Osteoblast (primary cell): ENCODE measurements at places on chromosomes 5 and 9. TPM values are rescaled to one million over a fixed set of nuclear protein-coding genes. Genes with fewer than 3 reads are reported as not detected.

The SLCO6A1 gene
- total RNA-seq, result not detected in 2 replicates

The THBS4 gene
- 0.29 and 0.36 TPM in 2 replicates for total RNA-seq

The CAVIN4 gene
- 1.4 and 1.5 TPM in 2 replicates for total RNA-seq

The FOXD4L3 gene
- total RNA-seq, result under 0.01 TPM in 1 of 2 replicates, not detected in the other

The CAMLG gene
- 47.8 and 56.0 TPM in 2 replicates for total RNA-seq

The CMYA5 gene
- 2.1 and 2.2 TPM in 2 replicates for total RNA-seq

The VCAN gene
- 543 and 658 TPM in 2 replicates for total RNA-seq

The UGT3A1 gene
- total RNA-seq, result not detected in 2 replicates

The TXNDC8 gene
- total RNA-seq, result not detected in 2 replicates

The OR13C3 gene
- total RNA-seq, result not detected in 2 replicates

The MRNIP gene
- 10.1 and 12.7 TPM in 2 replicates for total RNA-seq

The SPAG8 gene
- total RNA-seq, result 0.88 and 2.2 TPM in 2 replicates

The CD274 gene
- total RNA-seq, result 0.72 and 1.5 TPM in 2 replicates

The OCLN gene
- 4.0 and 6.2 TPM in 2 replicates for total RNA-seq

The PCDHA6 gene
- 0.88 and 1.1 TPM in 2 replicates for total RNA-seq

The ANKRD31 gene
- total RNA-seq, result 0.29 and 0.36 TPM in 2 replicates

The INSL4 gene
- not detected in 2 replicates for total RNA-seq

The GPX8 gene
- total RNA-seq, result 143 and 158 TPM in 2 replicates

The PCDHB3 gene
- 0.36 and 0.88 TPM in 2 replicates for total RNA-seq

The ASB6 gene
- total RNA-seq, result 21.0 and 23.9 TPM in 2 replicates

The FAM170A gene
- total RNA-seq, result not detected in 2 replicates

The CDH18 gene
- 0.29 and 0.36 TPM in 2 replicates for total RNA-seq

The SLC34A3 gene
- total RNA-seq, result not detected in 2 replicates

The CBY3 gene
- not detected in 2 replicates for total RNA-seq

The WWC1 gene
- total RNA-seq, result 0.88 and 1.4 TPM in 2 replicates

The SLC31A2 gene
- 23.0 and 24.6 TPM in 2 replicates for total RNA-seq

The GPX3 gene
- total RNA-seq, result 8.8 and 9.8 TPM in 2 replicates

The PLPP7 gene
- total RNA-seq, result 16.3 and 18.0 TPM in 2 replicates

The PCDHA3 gene
- 0.36 and 0.59 TPM in 2 replicates for total RNA-seq

The PCDHGA2 gene
- 2.7 and 2.9 TPM in 2 replicates for total RNA-seq

The FBXW5 gene
- total RNA-seq, result 143 and 157 TPM in 2 replicates

The IRX2 gene
- total RNA-seq, result 5.3 and 7.2 TPM in 2 replicates

The TSSK1B gene
- total RNA-seq, result 0.72 and 0.88 TPM in 2 replicates
